NCI-H69 (cell line): ENCODE measurements at places on chromosomes 7 and 10.

DNA sequence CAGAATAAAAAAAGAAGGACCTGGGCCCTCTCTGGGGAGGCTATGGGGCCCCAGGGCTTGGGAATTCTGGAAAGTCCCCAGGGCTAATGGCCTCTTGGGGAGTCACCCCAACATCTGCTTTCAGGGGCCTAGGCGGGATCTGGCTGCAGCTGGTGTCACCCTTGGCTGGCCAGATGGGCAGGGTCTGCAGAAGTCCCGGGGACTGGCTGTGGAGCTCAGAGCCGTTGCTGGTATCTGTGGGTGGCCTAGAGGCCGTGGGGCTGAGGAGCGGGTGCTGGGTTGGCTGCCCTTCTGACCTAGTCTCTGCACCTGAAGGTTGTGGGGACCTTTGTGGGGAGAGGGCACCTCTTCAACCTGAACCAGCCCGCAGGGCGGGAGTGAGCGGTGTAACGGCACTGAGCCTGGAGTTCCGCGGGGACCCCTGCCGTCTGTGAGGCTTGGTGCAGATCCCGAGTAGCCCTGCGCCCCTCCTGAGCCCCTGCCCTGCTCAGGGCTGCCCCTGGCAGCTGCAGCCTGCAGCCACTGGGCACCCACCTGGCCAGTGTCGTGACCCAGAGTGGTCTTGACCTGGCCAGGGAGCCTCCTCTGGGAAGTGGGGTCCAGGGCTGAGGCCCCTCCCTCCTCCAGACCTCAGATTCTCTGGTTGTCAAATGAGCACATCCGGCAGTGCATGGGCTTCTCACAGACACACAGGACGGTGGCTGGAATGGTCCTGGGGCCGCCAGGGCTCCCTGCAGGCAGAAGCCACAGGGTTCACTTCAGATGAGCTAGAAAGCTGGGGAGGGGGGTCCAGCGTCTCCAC is 51.5 kb downstream of the UNCX start:
- DNase-seq: no peak

- DNase-seq: peak; percentile 37
Observed at GRCh38 chr10:86068231-86069054, 298.2 kb downstream of the GRID1 start.

DNA sequence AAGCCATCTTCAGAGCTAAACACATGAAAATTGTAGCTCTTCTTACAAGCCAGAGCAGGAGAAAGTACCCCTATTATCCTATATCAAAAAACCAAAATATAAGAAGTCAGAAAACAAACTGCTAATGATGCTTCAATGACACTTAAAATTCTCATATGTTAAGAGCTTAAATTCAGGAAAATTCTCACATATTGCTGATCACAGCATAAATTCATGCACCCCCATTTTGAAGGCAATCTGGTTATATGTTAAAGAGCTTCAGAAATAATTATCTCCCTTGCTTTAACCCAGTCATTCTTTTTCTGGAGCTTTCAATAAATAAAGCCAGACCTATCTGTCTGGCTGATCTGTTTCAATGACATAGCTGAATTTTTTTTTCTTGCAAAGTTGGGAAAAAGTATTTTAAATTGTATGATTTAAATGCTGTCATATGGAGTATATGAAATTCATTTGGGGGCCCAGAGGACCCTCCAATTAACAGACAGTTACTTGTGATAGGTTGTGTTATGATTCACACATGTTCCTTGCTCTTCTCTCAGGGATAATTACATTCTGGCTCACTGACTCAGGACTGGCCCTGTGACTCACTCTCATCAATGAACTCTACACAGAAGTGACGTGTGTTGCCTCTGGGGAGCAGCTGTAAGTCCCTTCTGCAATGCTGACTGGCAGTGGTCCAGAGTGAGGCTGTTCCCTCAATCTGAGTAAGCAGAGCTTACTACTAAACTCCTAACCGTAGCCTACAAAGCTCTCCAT is 85.2 kb downstream of the HGF start:
- peak; percentile 95 for DNase-seq

GRCh38 chr7:5417106-5418071 is 6.2 kb downstream of the TNRC18 start:
- DNase-seq: no peak

GRCh38 chr10:11553773-11554381 is 57.6 kb downstream of the USP6NL start:
- no peak for DNase-seq

DNA sequence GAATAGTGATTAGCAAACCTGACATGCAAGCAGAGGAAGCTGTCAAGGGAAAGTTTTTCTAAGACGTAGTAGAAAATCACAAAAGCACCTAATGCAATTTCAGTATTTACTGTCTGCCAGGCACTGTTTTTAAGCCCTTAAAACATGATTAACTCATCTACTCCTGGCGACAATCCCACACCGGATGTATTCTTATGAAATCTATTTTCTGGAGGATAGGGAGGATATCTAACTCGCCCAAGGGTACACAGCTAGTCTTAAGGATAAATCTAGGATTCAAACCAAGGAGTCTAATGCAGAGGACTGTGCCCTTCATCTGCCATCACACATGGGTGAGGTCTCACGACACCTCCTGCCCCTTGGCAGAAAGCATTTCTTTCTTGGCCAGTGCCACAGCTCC is 47.8 kb upstream of the FIGNL1 start:
- no peak for DNase-seq

- no peak for DNase-seq
Observed at GRCh38 chr7:133975130-133975529, 152.0 kb upstream of the LRGUK start.

DNA sequence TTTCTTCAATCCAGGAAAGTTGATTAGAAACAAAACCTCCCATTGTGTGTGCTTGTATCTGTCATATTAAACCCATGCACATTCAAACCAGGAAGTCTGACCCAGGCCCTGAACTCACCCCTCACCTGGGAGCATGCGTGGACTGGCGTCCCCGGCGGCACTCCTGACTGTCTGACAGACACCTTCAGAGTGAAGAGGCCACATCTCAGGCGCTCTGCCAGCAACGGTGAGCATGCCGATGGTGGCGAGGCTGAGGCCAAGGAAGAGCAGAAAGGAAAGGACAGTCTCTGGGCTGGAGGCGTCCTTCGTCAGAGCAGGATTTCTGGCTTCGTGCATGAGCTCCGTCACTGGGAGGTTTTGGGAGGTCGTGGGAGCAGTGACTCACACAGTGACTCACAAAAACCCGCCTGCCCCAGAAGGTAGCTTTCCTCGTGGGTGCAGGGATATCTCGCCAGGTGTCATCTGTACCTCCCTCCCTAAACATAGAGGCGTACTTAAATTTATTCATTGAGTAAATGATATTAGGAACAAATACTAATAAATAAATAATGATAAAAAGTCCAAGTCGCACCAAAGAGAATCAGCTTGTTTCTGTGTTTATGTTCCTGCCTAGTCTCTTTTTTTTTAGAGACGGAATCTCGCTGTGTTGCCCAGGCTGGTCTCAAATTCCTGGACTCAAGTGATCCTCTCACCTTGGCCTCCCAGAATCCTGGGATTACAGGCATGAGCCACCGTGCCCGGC is 13.5 kb downstream of the IQCE start:
- no peak for DNase-seq

DNA sequence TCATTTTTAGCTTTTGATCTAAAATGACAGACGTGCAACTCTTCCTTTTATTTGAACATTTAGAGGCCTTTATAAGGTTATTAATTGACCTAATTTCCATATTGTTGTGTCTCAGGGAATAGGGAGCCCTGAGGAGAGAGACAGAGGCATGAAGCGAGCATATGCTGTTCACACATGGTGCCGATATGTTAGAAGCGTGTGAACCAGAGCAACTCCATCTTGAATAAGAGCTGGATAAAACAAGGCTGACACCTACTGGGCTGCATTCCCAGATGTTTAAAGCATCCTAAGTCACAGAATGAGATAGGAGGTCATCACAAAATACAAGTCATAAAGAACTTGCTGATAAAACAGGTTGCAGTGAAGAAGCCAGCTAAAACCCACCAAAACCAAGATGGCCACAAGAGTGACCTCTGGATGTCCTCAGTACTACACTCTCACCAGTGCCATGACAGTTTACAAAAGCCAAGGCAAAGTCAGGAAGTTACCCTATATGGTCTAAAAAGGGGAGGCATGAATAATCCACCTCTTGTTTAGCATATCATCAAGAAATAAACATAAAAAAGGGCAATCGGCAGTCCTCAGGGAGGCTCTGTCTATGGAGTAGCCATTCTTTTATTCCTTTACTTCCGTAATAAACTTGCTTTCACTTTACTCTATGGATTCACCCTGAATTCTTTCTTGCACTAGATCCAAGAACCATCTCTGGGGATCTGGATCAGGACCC is 80.1 kb downstream of the SEC61G start:
- DNase-seq: peak; percentile 11

DNA sequence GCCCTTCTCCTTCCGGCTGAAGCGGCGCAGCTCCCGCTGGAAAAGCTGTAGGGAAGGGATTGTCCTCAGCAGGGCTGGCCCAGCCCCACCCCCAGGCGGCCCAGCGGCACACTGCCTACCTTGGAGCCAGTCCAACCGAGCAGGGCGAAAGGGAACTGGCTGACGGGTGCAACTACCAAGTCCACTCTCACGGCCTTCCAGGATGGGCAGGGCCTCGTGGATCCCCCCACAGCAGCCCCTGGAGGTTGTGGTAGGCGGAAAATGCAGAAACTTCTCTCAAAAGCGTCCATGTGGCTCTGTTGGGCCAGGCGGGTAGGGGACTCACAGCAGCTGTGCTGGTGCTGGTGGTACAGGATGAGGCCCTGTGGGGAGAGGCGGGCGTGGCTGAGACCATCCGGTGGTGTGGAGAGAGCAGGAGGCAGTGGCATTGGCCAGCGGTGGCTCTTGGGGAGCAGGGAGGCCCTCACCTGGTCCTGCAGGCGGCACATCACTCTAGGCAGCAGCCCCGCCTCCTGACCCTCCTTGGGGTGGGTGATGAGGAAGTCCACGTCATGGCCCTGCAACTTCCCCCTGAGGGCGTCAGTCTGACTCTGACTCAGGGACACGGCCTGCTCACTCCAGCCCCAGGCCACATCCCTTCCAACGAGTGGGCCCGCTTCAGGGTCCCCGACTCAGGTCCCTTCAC is 8.4 kb upstream of the PGAM2 start:
- no peak for DNase-seq
